ENCODE measurements at places on chromosomes 11 and 22.

- DNase-seq: no peak
These were observed 5.2 kb downstream of the MAML2 start for GRCh38 chr11:96337541-96338431.

- no peak for DNase-seq
These were observed 27.8 kb downstream of the RELT start for GRCh38 chr11:73404048-73404447.

- no peak for DNase-seq
These were observed 8.6 kb downstream of the THYN1 start for GRCh38 chr11:134244593-134244992.

GRCh38 chr11:113562981-113563461 is 87.8 kb upstream of the DRD2 start:
- DNase-seq: no peak

- no peak for DNase-seq
These were observed 2.2 kb downstream of the APOA1 start for GRCh38 chr11:116835042-116835772.

DNA sequence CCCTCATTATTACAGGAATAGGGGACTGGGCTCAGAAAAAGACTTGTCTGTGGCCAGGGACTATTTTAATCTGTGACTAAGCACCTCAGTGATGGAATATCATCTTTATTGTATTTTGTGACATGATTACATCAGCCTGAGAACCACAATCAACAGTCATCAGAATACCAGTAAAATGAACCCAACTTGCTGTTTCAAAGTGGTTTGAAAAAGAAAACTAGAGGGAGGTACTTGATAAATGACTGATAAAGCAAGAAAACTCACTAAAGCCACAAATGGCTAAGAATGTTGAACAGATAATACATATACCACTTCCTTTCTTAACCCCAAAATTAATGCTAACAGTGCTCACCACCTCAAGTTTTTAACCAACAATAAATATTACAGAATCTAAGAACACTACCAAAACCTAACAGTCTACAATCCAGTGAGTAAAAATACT is 155.7 kb downstream of the ATG16L2 start:
- DNase-seq: no peak

DNA sequence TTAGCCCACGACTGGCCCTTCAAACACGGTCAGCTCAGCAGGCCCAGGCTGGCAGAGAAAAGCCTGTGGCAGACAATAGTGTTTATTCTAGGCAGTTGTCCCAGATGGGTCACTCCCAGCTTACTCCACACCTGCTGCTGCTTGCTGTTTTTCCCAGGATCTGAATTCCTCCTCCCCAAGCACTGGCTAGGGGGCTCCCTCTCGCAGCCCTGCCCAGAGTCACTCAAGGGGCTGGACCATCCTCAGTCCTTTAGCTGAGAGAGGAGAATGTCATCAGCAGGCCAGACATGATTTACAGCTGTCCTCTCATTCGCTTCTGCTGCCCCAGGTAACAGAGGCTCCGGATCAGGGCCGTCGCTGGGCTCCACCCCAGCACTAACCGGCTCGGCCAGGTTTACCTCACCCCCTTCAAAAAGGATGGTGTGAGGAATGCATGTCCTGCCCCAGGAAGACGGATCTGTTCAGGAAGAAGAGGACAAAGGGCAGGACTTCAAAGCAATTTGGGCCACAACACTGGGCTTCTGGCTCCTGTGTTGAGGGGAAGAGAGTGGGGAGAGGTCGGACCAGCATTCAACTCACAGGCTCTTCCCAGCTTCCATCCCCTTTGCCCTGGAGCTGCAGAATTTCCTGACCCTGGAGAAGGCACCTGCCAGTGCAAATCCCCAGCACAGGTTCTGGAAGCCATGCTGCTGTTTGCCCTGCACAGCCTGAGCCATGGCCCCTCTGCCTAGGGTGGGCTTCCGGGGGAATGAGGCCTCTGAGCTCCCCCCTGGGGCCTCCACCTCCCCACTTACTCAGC is 59.7 kb upstream of the BARX2 start:
- DNase-seq: no peak

- no peak for DNase-seq
These were observed 901.5 kb upstream of the CHORDC1 start for GRCh38 chr11:91124363-91124762.

- DNase-seq: no peak
These were observed 15.7 kb upstream of the VPREB1 start for GRCh38 chr22:22228921-22229320.

- no peak for DNase-seq
These were observed 622.3 kb upstream of the CADM1 start for GRCh38 chr11:116126562-116126961.

GRCh38 chr22:24339452-24339747 is 68.8 kb downstream of the SPECC1L start:
- no peak for DNase-seq

- DNase-seq: no peak
These were observed 85.2 kb upstream of the SCUBE2 start for GRCh38 chr11:9176550-9176949.

DNA sequence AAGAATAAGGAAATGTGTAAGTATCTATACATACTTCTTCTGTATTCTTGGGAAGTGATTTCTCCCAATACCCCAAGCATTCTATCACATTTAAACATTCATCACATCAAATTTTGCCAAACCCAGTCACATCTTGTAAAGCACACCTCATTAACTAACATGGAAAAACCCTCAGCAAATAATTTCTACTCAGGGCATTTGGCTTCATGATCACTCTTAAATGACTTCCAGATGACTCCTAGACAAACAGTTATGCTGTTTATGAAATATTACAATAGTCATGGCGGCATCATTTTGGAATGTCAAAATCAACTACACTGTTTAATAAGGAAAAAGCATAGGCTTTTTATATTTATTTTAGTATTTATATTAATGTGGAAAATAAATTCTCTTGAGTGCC is 47.3 kb upstream of the CCDC34 start:
- no peak for DNase-seq

- no peak for DNase-seq
These were observed 253.7 kb upstream of the CHORDC1 start for GRCh38 chr11:90476442-90477007.

Data from effector CD4-positive, alpha-beta T cell (primary cell).